Stimulated activated CD4-positive, alpha-beta T cell treated with anti-CD3 and anti-CD28 coated beads, Interleukin-12 subunit alpha, Interleukin-12 subunit beta, amount 100 ng/mL, for 24 hours (primary cell): ENCODE measurements at places on chromosomes 3 and 15.
A peak's percentile ranks its signal among the peaks of the same experiment; 100 is the strongest.

- DNase-seq: no peak
Observed at GRCh38 chr3:100354850-100355249, 20.3 kb downstream of the NIT2 start.

- no peak for DNase-seq
Observed at GRCh38 chr3:79392479-79392878, 375.3 kb downstream of the ROBO1 start.

GRCh38 chr15:43523646-43524045, 6.2 kb downstream of the MAP1A start:
- DNase-seq: no peak

DNA sequence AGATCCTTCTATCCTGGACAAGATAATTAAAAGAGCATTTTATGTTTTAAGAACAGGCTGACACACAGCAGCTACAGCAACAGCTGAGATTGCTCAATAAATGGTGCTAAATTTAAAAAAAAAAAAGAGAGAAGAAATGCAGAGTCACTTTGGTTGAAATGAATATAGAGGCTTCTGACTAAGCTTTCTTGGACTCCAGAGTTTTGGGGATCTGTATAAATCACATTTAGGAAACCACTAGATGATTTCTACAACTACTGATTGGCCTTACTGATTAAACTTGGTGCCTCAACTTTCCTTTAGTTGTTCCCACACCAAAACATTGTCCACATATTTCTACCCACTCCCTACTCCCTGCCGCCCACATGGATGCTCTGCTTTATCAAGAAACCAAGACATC, 132.9 kb upstream of the ZBTB20 start:
- DNase-seq: no peak

DNA sequence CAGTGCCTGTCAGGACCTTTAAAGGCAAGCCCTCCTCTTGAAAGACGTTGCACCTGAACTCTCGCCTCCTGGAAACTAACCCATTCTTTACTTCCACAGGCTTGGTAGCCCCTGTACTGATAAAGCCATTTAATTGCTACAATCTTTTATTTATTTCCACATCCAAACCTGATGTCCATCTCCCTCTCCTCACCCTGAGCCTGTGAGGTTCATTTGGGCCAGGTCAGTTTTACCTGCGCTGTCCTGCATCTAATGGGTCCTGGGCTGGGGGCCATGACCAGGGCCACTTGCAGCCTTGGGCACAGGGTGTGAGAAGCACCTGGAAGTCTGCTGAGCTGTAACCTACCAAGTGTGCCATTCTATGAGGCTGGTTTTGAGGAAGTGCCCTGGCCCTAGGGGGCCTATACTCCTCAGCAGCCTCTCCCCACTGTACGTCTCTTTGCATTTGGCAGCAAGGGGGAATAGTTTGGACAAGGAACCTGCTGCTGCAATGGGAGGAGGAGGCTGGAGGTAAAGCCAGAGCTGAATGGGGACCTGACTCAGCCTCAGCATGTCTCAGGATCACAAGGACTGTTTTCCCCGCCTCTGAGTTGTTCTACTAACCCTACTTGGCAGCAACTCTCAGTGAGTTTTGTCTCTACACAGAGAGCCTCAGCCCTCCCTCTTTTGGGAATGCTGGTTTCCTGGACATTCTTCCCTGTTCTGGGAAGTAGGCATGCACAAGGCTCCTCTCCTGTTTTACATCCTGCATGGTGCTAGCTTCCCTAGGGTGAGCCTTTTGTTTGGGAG, 53.8 kb downstream of the WDR76 start:
- DNase-seq: no peak

DNA sequence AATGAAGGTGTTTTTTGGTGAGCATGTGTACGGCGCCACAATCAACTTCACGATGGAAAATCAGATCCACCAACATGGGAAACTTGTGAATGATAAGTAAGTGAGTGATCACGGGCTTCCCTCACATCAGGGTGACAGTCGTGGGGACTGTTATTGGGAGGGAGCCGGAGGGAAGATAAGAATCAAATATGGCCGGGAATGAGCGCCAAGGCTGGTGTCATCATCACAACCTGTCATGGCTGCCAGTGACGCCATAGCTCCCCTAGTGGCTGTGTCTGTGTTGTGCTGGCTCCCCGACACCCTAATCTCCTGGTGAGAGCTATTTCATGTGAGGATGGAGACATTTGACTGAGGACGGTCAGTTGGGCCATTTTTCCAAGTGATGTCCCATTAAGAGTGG, 168.5 kb downstream of the SV2B start:
- no peak for DNase-seq

DNA sequence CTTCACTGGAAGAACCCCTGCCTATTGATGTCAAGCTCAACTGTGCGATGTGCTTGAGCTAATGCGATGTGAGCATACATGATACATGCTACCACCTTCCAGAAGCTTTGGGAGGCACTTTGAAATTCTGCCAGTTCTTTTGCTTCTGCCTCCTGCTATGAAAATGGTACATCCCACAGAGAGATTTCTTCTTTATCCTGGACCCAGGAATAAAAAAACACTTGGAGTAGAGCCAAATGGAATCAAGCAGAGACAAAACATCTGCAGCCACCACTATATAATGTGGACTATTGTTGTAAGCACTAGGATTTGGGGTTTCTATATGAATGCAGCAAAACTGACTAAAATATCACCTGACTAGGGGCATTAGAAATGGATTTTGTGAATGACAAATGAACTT, 119.9 kb upstream of the GAP43 start:
- no peak for DNase-seq

GRCh38 chr15:34367101-34368081, at the start of gene LPCAT4:
LPCAT4 (minus strand) TSS chr15:34367196; CDS start chr15:34367100, 96 bp downstream.
- DNase-seq: peak; percentile 73

GRCh38 chr3:47421741-47422649, 41.2 kb downstream of the PTPN23 start:
- no peak for DNase-seq

DNA sequence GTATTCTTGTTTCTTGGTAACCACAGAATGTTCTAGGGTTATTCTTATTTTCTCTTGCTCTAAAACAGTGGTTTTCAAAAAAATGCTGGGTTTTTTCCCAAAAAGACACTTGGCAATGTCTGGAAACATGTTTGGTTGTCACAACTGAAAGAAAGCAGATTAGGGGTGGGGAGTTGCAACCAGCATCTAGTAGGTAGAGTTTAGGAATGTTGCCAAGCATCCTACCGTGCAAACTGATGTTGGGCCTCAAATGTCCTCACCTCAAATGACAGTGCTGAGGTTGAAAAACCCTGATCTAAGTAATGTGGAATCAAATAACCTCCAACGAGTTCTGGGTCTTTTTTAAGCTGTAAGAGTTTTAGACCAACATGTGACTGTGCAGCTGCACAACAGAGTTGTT, 270.5 kb upstream of the STT3B start:
- DNase-seq: no peak

GRCh38 chr15:67605871-67606270, 63.4 kb downstream of the MAP2K5 start:
- DNase-seq: no peak

- DNase-seq: no peak
Observed at GRCh38 chr3:114464548-114464947, 170.7 kb downstream of the TIGIT start.

DNA sequence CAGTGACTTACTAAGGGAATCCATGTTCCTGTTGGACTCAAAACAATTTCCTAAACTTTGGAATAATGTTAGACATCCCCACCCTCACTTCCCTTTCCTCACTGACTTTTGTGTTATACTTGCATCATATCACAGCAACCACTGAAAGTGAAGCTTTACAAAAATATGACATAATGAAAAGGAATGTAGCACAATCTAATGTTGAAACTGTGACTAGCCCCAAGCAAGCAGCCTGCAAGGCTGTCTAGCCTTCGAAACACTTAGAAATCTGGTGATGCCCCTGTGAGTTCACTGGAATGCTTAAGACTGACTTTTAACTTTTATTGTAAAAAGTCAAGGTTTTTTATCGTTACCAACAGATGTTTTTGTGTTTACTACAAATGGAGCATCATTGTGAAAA, 203.7 kb upstream of the ZNF385D start:
- DNase-seq: no peak

DNA sequence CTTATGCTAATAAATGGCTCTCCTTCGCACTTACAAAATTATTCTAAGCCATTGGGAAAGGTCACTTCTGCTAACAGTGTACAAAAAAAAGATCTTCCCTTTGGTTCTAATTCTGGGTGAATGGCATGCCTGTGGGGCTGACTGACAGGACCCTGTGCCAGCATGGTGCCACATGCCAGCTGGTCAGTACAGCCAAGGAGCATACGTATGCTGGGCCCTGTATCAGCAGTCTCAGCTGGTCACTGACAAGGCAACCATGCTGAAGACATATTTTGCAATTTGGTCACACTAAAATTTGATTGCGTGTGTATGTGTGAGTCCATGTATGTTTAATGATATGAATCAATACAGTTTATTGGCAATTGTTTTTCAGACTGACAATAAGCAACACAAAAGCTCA, 246.1 kb downstream of the TBL1XR1 start:
- DNase-seq: no peak

GRCh38 chr3:169811631-169812331, 889 bp upstream of the LRRIQ4 start:
- no peak for DNase-seq

DNA sequence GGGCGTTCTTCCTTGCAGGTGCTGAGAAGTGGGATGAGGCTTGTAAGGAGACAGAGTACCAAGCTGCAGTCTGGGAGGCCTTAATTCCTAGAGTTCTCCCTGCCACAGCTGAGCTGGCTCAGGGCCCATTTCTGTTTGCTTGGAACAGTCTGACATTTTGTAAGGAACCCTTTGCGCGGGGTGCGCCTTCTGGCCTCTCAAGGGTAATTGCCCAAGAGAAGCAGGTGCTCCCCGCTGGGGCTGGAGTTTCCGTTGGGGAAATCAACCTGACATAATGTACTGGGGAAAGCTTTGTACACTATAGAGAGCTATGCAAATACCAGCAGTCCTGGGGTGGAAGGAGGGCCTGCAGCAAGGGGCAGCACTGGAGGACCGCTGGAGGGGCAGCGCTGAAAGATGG, 83.6 kb downstream of the HMG20A start:
- no peak for DNase-seq

DNA sequence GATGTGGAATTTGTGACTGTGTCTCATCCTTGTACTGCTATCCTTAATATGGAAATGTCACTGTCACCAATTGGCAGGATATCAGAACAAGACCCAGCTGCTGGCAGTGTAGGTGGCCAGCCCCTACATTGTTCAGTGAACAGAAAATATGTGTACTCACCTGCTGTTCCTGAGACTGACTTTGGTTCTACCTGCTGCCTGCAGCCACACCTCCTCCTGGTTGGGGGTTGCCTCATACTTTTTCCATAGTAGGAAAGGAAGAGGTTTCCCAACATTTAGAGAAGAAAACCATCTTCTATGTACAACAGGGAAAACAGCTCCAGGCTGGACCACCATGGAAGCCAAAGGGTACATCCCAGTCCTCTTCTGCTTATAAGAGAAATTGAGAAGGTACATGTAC, 35.9 kb downstream of the SLC12A1 start:
- DNase-seq: no peak

- no peak for DNase-seq
Observed at GRCh38 chr3:13494463-13495350, 14.6 kb downstream of the HDAC11 start.

DNA sequence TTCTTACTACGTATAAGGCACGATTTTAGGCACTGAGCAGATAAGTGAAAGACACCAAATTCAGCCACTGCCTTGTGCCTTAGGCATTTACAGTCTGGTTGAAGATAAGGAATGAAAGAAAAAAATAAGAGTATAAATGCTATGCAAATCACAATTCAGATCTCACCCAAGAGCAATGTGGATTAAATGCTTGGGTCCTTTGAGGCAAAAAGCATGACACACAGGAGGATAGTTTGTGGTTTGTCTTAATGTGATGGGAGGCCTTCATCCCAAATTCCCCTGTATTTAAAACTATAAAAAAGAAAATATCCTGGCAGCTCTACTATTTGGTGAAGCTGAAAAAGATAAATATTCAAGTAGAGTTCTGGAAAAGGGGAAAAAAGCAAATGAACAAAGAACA, 79.8 kb downstream of the TGFBR2 start:
- DNase-seq: no peak

- DNase-seq: no peak
Observed at GRCh38 chr3:150515210-150515609, 31.1 kb downstream of the SERP1 start.

GRCh38 chr3:100769693-100770092, 60.4 kb downstream of the TFG start:
- no peak for DNase-seq
